ENCODE measurements at places on chromosomes 6 and 20.

- peak; percentile 95 for ATAC-seq
Observed at GRCh38 chr20:25042531-25043498, 15.1 kb downstream of the ACSS1 start.

DNA sequence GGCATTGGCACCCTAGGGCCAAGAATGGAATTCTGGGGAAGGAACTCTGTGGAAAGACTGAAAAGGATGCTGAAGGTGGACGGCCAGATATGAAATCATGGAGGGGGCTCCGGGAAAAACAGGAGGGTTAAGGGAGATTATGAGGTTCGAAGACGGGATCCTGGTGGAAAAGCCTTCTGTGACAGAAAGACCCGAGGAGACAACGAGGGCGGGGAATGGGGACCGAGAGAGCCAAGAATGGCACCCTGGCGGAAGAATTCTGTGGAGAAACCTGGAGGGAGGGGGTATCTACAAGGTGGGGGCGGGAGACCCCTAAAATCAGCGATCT lies 426 bp downstream of the TRMT6 start:
- no peak for ATAC-seq

DNA sequence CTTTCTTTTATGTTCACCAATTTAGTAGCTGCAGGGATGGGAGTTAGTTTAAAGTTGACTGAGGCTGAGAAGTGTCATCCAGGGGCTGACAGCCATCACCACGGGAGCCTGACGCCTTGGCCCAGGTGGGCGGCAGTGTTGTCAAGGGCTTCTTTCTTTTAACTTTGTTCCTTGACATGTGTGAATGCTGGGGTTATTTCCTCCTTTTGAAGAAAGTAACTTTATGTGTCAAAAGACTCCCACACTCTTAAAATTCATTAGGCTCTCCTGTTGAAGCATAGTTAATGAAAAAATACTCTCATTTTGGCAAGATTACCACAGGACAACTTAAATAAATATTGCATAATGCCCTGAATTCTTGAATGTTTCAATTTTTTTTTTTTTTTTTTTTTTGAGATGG lies 50.0 kb downstream of the SASH1 start:
- ATAC-seq: no peak

DNA sequence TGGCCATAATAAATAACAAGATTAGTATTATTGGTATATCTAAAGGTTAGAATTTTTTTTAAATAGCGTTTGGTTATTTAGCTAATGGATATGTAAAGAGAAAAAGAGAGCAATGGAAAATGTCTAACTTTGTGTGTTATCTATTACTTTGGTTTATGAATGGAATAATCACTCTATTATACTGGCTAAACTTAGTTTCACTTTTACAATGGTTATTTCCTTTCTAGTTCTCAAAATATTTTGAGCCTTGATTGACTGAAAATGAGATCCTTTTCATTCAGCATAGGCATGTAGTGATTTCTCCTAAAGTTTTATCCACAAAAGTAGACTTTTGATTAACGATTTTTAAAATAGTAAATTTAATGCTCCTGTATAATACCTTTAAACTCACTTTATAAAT lies 51.6 kb upstream of the MLIP start:
- no peak for ATAC-seq

GRCh38 chr6:128368213-128368944 lies 152.0 kb downstream of the PTPRK start:
- ATAC-seq: no peak

- no peak for ATAC-seq
Observed at GRCh38 chr6:42165016-42165415, 8.1 kb upstream of the GUCA1A start.

- ATAC-seq: no peak
Observed at GRCh38 chr20:44955270-44955669, 4.9 kb downstream of the TOMM34 start.

- ATAC-seq: no peak
Observed at GRCh38 chr6:166806217-166806838, 150.0 kb downstream of the RNASET2 start.

DNA sequence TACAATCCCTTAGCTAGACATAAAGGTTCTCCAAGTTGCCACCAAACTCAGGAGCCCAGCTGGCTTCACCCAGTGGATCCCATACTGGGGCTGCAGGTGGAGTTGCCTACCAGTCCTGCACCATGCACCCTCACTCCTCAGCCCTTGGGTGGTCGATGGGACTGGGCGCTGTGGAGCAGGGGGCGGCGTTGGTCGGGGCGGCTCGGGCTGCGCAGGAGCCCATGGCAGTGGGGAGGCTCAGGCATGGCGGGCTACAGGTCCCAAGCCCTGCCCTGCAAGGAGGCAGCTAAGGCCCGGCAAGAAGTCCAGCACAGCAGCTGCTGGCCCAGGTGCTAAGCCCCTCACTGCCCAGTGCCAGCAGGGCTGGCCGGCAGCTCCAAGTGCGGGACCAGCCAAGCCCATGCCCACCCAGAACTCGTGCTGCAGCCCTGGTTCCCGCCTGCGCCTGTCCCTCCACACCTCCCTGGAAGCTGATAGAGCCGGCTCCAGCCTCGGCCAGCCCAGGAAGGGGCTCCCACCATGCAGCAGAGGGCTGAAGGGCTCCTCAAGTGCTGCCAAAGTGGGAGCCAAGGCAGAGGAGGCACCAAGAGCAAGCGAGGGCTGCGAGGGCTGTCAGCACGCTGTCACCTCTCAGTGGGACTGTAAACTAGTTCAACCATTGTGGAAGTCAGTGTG lies 912.1 kb downstream of the PHF3 start:
- no peak for ATAC-seq

DNA sequence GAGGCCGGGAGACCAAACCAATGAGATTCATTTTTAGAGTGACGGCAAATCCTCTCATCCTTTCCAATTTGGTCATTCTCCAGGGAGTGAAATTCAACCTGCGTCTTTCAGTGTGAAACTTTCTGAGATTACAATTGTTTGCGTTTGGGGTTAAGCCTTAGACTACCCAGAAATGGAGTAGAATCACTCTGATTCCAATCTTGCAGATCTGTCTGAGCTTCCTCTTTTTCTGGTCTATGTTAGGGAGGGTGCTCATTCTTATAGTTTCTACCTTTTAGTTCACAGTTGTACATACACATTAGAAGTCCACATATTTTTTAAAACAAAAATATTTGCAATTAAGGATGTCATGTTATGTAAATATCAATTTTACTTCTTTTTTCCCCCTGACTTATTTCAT lies 183.0 kb upstream of the PHACTR1 start:
- ATAC-seq: no peak

DNA sequence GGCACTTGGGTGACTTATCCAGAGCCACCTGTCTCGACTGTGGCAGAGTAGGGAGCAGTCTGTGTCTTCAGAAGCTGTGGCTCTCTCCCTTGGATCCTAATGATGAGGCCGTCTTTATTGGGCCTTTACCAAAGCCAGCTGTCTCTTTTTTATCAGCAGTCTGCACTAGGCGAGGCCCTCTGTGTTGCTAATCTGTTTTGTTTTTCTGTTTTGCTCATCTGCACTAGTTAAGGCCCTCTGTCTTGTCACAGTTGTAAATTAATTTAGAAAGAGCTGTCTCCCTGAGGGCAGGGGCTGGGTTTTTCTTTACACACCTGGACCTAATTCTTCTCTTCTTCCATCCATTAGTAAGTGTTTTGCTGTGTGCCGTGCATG lies 45.0 kb downstream of the CDS2 start:
- ATAC-seq: peak; percentile 4

DNA sequence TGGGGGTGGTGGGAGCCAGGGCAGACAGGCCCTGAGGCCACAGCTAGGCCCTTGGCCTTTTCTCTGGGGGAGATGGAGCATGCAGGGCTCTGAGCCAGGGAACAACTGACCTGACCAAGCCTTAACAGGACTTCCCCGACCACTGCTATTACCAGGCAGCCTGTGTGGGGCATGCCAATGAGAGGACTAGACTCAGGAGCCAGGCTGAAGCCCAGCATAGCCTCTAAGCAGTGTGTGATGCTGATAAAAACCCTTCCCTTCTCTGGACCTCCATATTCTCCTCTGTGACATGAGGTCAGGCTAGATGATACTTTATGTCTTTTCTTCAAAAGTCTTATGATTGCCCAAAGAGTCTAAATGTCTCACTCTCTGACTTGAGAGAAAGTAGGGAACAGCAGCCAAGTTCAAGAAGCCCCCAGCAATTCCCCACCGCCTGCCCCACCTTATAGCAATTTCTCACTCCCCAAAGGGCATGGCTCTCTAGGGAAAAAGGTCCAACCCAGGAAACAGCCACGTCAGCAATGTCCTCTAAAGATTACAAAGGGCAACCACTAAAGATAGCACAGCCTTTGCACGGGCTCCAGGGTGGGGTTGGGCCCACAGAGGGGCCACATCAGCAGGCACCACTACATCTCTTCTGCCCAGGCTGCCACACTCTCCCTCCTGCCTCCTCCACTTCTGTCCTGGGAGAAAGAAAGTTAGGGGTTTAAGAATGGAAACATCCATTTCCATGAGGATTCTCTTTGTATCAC lies 71.3 kb downstream of the TRERF1 start:
- peak; percentile 76 for ATAC-seq

DNA sequence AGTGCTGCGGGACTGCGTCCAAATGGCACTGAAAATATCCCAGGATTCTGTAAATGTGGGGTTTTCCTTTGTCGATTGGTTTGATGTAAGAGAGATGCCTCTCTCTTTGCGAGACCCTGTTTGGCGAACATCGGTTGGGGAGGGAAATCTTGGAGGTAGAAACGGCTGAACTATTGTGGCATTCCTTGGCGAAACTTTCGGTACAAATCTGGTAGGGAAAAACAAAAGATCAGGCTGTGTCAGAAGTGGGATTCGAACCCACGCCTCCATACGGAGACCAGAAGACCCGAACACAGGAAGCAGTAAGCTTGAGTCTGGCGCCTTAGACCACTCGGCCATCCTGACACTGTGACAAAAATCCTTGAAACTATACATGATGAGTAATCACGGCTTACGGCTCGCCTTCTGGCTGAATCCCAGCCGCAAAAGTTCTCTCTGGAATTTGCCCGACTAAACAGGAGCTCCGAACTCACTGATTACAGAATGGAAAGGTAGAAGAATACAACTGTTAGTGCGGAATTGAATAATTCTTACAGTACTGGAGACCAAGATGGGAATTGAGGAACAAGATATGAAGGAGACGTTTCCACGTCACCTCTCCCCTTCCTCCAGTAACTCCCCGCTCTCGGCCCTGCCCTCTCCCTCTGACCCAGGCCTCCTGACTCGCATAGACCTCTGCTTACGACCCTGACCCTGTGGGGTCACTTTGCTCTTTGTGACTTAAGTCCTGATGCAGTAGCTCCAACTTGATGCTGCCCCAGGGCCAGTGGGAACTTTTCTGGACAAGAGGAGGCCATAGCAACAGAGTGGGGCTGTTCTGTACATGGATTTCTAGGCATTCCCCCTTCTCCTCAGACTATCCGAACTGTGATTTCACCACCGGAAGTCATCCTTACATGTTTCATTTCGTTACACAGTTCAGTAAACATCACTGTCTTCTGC lies 132.8 kb upstream of the ZNF184 start:
- no peak for ATAC-seq

DNA sequence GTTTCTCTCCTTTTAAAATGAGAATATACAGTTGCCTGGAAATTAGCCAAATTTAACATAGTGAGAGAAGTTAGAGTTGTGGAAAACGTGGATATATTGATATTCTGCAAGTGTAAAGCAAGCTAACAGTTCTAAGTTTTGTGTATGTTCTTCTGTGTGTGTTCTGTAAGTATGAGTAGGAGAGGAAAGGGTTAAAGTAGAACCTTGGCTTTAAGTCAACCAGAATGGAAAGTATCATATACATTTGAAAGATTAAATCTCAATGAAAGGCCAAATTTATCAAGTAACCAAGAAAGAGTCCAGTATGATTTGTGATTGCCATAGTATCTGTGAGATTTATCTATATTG lies 30.0 kb upstream of the BAG2 start:
- no peak for ATAC-seq

DNA sequence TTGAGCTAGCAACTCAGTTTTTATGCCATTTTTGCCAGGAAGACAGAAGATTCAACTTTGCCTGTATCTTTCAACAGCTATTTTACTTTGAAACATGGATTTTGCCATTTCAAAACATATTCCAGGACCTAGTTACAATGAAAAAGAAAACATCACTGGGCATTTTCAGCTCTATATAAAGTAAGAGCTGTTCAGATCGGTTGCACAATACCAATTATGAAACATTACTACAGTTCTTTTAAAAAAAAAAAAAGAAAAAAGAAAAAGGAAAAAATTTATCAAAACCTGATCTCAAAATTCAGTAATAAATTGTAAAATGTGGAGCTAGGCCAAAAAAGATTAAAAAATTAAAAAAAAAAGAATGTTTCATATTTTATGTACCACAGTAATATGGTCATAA lies 15.6 kb downstream of the BCLAF1 start:
- ATAC-seq: no peak

DNA sequence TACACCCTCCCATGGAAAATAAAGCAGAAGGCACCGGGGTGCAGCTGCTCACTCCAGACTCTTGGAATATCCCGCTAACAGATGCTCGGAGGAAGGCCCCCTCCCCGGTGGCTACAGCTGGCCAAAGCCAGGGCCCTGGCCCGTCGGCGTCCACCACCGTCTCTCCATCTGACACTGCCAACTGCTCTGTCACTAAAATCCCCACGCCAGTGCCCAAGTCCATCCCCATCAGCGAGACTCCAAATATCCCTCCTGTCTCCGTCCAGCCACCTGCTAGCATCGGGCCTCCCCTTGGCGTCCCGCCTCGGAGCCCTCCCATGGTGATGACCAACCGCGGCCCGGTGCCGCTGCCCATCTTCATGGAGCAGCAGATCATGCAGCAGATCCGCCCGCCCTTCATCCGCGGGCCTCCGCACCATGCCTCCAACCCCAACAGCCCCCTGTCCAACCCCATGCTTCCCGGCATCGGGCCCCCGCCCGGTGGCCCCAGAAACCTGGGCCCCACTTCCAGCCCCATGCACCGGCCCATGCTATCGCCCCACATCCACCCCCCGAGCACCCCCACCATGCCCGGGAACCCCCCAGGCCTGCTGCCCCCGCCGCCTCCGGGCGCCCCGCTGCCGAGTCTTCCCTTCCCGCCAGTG lies 143.9 kb downstream of the SOBP start:
- peak; percentile 31 for ATAC-seq

DNA sequence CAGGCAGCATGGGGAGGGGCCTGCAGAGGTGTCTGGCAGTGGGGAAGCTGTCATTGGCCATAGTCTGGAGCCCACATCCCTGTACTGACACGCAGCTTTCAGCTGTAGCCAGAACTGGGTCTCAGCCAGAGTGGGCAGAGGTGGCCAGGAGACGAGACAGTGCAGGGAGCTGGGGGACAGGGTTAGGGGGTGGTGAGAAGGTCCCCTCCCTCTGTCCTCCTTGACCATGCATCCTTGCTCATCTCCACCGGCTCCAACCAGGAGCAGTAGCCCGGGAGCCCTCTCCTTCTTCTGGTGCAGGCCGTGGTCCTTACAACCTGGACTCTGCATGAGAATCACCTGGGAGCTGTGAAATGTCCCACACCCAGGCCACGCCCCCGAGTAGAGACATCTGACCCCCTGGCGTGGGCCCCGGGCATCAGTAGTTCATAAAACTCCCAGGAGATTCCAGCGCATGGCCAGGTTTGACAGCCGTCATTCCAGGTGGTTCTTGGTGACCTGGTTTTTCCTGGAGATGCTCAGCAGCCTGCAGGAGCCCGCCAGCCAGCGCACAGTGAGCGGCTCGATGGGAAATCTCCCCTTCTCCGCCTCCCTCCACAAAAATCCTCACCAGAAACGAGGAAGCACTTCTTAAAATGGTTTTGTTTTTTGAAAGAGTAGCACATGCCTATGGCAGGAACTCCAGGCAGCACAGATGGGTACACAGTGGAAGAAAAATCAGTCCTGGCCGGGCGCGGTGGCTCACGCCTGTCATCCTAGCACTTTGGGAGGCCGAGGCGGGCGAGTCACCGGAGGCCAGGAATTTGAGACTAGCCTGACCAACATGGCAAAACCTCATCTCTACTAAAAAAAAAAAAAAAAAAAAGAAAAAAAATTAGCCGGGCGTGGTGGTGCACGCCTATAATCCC lies 56.2 kb downstream of the ADNP start:
- no peak for ATAC-seq

All from stimulated activated memory B cell treated with anti-CD40 and anti-IgM and Interleukin-4, amounts not matched to agents 10 μg/mL and 1 μg/mL and 100 μg/mL, for 72 hours (primary cell).